ENCODE measurements at places on chromosomes 6 and 20.
A peak's percentile ranks its signal among the peaks of the same experiment; 100 is the strongest.

GRCh38 chr6:36118550-36119107, 11.7 kb upstream of the MAPK13 start:
- no peak for DNase-seq

DNA sequence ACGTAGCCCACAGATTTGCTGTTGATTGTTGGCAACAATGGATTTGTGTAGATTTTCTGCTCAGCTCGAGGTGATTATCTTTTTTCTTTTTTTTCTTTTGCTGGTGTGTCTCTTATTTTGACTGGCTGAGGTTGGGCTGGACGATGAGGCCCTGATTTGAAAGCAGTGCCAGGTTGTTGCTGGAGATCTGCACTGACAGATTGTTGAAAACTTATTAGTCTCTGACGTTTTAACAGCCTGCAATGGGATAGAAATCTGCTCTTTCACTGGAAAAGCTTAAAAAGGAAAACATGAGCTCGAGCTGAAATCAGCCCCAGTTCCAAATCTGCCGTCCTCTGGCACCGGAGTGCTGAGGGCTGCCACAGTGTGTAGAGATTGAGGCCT, 87.7 kb downstream of the PDE7B start:
- no peak for DNase-seq

DNA sequence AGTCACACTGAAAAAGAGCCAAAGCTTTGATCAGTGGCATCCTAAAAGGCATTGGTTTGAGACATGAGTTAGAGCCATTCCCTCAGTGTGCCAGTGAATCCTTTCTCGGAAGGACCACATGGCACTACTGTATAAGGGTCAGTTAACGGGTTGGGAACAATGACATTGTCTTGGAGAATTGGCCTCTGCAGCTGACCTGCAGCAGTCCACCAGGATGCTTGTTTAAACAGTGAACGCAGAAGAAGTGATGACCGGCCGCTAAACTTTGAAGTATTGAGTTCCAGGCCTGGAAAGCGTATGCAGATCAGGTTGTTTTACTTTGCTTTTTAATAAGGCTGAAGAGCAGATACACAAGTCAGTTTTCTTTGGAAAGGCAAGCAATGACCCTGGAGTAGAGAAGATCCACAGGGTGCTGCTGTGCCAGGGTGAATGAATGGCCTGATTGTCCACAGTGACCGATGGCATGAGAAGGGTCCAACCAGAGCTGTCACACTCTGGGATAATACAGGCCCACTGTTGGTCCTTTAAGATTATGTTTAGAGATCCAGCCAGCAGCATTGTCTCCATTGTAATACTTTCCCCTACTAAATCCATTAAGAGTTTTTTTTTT, 57.8 kb downstream of the GMPR start:
- no peak for DNase-seq

- no peak for DNase-seq
These were observed 38.2 kb upstream of the TTPAL start for GRCh38 chr20:44437497-44437896.

GRCh38 chr6:169843110-169843509, 91.7 kb downstream of the ERMARD start:
- DNase-seq = no peak

DNA sequence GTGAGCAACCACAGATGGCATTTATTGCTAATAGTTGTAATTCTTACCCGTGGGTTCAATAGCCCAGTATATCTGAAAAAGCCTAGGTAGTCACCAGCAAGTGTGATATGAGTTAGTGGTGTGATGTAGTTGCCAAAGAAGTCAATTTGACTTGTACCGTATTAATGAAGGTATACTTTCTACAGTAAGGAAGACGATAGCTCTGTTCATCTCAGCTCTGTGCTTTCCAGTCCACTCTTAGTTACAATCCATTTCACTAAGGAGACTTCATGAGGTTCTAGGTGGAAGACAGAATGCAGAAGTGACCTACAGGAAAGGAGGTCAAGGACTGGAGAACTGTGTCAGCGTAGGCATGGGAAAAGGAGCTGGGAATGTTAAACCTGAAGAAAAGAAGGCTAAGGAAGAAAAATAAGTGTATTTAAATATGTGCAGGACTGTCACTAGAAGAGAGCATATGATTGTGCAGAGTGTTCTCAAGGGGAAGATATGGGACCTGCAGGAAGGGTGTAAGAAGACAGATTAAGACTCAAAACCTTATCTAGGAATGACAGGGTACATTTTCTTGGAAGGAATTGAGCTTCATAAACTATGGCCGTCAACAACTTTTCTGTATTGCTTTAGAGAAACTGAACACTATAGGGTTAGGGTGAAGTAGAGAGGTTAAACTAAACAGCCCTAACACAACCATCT, 116.9 kb upstream of the SCGN start:
- no peak for DNase-seq

DNA sequence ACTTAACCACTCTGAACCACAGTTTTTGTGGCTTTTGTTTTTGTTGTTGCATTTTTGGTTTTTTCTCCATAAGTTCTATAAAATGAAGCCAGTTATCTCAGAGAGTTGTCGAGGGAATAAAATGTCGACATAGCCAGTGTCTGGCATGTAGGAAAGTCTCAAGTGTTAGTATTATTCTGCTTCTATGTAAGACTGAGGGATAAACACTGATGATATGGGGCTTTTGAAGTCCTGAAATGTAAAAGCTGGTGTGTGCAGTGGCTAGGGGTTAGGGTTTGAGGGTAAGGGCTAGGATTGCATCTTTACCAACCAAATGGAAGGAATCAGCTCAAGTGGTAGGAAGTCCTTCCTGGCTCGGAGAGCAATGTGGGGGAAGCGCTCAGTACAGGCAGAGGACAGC, 59.2 kb downstream of the DAAM2 start:
- no peak for DNase-seq

GRCh38 chr6:119511024-119511423, 161.5 kb upstream of the MAN1A1 start:
- no peak for DNase-seq

DNA sequence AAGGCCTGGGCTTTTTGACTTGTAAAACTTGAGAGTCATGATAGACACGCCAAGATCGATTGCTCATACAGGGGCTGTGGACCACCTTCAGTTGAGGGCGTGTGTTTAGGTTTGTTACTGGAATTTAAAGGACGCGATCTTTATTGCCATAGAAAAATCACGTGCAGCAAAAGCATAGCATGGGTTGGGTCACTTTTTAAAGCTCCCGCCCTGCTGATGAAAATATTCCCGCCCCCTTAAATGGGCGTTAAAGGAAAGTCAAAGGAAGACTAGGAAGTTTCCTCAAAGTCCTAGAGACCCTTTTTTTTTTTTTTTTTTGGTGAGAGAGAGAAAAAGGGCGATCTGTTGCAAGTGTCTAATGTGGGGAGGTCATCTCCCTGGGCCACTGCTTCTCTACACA, 23.1 kb downstream of the TFAP2A start:
- DNase-seq = no peak

GRCh38 chr20:37202267-37202943, 23.1 kb upstream of the MROH8 start:
- no peak for DNase-seq

GRCh38 chr20:62411479-62412193, 4.6 kb upstream of the CABLES2 start:
- no peak for DNase-seq

DNA sequence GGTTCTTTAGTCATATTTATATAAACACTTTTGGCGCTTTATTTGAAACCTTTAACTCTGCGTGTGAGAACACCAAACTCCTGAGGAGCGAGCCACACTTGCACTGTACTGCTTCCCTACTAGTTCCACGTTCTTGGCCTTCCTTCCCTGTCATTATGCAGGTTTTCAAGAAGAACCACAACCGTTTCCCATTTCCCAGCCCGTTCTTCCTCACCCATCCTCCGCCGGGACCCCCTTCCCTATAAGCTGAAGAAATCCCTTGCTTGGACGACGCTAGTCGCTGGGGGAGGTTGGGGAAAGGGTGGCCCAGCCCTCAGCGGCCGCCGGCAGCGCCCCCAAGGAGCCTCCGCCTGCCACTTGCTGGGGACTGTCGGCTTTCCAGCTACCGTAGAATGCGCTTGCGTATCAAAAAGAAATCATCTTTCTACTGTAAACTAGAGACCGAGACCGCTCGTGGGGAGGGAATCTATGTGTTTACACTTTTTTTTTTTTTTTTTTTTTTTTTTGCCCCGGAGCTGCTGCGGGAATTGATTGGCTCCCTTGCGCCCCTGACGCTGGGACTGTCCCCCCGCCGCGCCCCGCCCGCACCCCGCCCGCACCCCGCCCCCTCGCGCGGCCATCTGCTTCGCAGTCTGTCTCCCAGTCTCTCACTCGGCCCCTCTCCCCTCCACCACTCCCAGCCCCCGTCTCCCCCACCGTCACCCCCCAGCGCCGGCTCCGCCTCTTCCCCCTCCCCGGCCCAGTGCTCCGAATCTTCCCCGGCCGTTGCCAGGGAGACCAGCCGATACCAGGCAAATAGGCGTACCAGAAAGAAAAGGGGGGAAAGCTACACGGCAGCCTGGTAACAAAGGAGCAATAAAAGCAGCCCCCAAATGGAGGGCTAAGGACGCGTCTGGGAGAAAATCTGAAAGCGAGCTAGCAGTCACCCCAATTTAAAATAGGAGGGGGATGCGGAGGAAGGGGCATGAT, 2.3 kb upstream of the MARCKS start:
- DNase-seq = peak; percentile 86

DNA sequence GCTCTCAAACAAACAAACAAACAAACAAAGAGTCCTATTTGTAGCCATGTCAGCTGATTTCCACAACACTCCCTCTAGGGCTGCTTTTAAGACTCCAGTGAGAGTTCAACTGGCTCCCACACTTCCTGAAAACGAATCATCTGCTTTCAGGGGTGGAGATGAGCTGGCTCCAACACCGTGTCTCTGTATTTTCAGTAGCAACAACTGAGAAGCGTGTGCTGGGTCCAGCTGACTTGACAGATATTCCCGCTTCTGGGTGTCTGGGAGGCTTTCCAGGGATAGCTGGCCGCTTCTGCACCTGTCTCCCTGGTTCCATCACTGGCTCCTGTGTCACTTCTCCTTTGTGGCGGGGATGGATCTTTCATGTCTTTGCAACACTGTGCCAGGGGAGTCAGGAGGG, 272.5 kb upstream of the SOX4 start:
- no peak for DNase-seq

- DNase-seq = no peak
These were observed 96.0 kb downstream of the RNASET2 start for GRCh38 chr6:166860392-166860791.

GRCh38 chr6:106114492-106114891, 28.4 kb downstream of the PRDM1 start:
- peak; percentile 59 for DNase-seq

- no peak for DNase-seq
These were observed 70.0 kb upstream of the SMIM29 start for GRCh38 chr6:34318499-34319470.

- DNase-seq = peak; percentile 50
These were observed 80.8 kb downstream of the RCAN2 start for GRCh38 chr6:46410334-46410953.

DNA sequence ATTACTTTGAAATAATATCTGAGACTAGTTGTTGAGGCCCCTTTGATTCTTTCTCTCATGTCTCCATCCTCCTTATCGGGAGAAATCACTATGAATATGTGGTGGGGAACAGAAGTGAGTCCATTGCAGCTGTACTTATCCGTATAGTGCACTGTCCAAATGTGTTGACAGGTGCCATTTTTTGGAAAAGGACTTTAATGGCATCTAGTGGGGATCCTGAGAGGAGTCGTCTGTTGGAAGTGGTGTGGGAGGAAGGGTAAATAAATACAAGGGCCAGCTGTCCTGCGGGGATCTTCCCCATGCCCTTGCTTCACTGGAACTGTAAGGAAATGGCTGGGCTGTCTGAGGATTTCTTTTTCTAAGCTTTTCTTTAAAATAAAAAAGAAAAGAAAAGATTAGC, 19.4 kb downstream of the TPX2 start:
- no peak for DNase-seq

DNA sequence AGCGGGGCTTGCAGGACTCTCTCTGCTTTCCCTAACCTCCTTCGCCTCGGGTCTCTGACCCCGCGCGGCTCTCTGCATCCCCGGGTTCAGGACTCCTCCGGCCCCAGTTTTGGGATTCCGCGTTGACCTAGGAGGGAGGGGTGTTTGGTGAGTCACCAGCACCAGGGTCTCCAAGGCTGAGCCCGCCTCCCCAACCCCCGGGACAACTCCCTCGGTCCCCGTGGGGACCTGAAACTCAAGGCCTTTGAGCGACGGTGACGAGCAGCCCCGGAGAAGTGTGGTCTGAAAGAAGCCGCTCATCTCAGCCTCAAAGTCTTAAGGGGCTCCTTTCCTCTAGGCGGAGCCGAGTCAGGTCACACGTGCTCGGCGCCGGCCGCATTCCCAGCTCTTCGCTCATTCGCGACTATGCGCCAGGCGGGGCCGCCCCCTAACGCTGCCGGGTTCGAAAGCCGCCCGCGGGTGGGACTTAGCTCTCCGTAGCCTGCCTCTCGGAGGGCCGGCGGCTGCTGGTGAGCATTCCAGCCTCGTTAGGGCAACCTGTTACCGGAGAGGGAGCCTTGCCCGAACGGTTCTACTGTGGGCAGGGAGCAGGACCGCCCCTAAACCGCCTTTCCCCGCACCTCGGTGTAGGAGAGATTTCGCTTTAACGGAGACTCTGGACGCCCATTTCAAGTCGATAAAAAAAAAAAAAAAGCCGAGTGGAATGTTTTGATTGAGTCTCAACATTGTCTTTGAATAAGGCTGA, 3.0 kb upstream of the PRDM13 start:
- no peak for DNase-seq

- DNase-seq = no peak
These were observed 115.4 kb downstream of the FRK start for GRCh38 chr6:115945306-115945705.

- no peak for DNase-seq
These were observed 557.6 kb upstream of the MARCKS start for GRCh38 chr6:113299531-113299930.

DNA sequence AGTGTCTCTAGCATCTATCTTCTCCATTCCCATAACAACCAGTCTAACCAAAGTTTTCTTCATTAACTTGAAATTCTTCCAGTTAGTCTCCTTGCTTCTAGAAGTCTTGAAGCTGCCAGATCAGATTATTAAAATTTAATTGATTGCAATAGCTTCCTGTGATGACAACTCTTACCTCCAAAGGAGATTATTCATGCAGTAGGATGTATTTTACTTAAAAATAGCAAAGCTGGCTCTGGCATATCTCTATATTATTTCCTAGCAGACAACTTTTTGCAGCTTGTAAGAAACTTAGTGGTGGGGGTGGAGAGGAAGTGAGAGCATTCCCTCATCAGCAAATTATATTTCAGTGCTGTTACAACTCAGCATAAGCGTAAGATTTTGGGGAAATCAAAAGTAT, 290.4 kb downstream of the GRIK2 start:
- no peak for DNase-seq

GRCh38 chr6:133241086-133241900, at the start of gene EYA4:
Gene EYA4, plus strand, starts transcription at chr6:133241357. Its CDS starts 33,424 bp downstream, at chr6:133274781.
- peak; percentile 7 for DNase-seq

DNA sequence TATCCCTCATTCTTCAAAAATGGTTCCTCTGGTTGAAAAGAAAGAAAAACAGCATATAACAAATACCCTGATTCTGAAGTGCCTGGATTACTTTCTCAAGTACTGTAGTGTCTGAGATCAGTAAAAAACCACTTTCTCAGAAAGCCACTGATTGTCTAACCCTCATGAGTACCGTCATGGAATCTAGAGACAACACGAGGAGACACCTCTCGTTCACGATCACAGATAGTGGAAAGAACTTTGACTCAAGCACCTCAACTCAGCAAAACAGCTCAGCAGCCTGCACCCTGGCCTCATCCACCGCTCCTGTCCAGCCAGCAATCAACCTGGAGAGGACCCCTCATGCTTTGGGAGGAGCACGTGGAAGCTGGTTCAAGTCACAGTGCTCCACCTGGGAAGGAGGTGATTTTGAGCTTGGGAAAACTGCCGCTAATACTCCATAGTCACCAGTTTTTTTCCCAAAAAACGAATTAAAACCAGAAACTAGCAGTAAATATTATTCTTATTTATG, 1.0 kb downstream of the SCML4 start:
- DNase-seq = peak; percentile 33

Data from GM10248 (cell line).